ENCODE measurements at places on chromosomes 2 and 18.

- no peak for DNase-seq
Measured at GRCh38 chr2:204479557-204479956, 65.7 kb upstream of the PARD3B start.

DNA sequence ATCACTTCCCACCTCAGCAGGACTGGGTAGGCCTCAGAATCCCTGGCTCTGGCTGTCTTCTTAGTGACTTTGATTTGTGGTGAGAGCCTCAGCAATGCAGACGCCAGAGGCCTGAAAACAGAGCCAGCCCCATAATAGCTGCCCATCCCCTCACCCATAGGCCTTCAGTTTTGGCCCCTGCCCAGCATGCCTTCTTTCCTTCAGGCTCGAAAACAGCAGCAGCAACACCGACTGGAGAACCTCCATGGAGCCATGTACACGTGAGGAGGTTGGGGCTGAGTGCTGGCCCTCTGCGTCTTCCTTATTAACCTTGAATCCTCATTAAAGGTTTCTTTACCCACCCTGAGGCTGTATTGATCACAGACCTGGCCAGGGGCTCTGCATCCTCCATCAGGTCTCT is 1.7 kb downstream of the RNF181 start:
- DNase-seq = no peak

DNA sequence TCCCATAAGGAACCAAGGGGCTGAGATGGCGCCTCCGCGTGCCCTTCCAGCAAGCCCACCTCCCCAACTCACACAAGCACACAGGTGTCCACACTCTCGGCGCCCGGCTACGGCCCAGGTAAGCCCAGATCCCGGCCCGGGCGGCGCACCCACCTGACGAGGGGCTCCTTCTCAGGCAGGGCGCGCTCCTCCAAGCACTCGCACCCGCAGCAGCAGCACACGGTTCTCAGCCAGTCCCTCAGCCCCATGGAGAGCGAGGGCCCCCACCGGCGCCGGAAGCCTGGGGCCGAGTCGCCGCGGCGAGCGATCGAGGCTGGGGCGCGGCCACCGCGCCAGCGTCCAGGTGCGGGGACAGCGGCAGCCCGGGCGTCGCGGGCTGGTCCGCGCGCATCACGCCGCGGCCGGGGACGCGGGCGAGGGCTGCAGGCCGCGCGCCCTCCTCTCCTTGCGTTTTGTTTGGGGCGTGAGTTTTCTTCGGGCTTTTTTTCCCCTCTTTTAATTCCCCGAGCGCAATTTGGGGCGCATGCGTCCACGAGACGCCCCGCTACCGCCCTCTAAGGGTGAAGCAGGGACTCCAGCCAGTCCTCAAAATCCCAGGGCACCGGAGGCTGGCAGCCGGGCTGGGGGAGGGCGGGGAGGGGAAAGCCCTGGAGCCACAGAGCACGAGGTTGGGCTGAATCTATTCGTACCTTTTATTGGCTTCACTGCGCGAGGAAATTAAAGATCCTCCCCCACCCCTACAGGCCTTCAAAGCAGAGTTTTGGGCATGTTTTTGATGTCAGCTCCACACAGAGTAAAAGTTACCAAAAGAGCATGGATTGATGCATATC is at the start of gene MREG:
Gene MREG (minus strand): TSS at position 472 of the 830 bp plus-strand sequence. CDS start 224 bp downstream, at position 248.
- DNase-seq = peak; percentile 86

- DNase-seq = no peak
Measured at GRCh38 chr2:221786297-221786926, 214.3 kb upstream of the EPHA4 start.

- DNase-seq = no peak
Measured at GRCh38 chr2:23058435-23058834, 326.5 kb upstream of the KLHL29 start.

- DNase-seq = no peak
Measured at GRCh38 chr2:128237081-128237534, 81.6 kb downstream of the HS6ST1 start.

GRCh38 chr2:83196225-83196624 is 1262.9 kb downstream of the SUCLG1 start:
- DNase-seq = peak; percentile 26

GRCh38 chr2:44952806-44953498 is 11.4 kb downstream of the SIX3 start:
- no peak for DNase-seq

GRCh38 chr2:8168022-8168717 is 513.7 kb upstream of the ID2 start:
- DNase-seq = no peak

DNA sequence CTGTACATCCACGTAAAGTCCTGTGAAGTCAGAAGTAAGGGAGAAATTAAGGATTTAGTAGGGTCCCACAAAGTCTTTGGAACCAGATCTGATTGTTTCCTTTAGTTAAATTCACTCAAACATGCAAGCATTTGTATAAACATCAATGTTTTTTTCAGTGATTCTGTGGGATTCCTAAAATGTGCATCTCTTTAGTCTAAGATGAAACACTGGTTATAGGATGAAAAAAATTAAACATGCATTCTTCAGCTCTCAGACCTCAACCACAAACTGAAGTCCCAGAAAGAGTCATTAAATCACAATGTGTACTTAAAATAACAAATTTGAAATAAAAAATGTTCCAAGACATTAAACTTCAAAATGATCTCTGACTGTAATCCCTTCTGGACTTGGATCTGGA is 76.5 kb upstream of the APCDD1 start:
- no peak for DNase-seq

- DNase-seq = no peak
Measured at GRCh38 chr18:26210147-26210546, 16.1 kb upstream of the TAF4B start.

- no peak for DNase-seq
Measured at GRCh38 chr2:85269959-85270358, 57.8 kb downstream of the TGOLN2 start.

DNA sequence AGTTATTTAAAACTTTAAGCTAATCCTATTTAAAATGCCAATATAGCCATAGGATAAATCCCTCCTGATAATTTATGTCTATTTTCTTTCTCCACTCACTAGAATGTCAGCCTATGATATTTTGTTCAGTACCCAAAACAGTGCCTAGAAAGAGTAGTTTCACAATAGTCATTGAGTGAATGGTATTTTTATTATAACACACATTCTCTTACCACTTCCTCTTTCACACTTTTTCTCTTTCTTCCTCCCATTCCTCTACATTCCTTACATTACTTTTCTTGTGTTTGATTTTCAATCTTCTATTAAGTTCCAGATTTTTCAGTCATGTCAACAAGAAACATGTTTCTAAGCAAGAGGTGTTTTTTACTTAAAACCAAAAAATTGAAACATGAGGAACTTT is 327.6 kb upstream of the UBE2E3 start:
- DNase-seq = no peak

- DNase-seq = no peak
Measured at GRCh38 chr18:765764-766549, 46.1 kb downstream of the YES1 start.

DNA sequence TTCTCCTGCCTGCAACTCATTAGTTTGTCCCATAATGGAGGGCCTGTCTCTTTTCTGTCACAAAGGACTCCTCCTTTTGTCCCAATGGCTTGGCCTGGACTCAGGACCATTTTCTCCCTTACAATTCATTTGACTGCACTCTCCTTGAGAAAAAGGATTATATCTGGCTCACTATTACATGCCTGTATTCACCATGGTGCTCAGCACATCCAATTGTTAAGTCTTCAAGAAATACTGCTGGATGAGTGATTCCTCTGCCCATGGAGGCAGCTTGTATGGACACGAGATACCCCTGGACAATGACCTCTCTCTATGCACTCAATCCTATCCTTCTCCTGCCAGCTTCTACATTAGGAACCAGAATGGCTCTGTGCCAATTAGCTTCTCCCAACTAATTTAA is 47.0 kb downstream of the CHST9 start:
- DNase-seq = no peak

- peak; percentile 68 for DNase-seq
Measured at GRCh38 chr18:13800505-13801259, 23.3 kb upstream of the MC5R start.

- no peak for DNase-seq
Measured at GRCh38 chr18:58687871-58688308, 16.6 kb downstream of the MALT1 start.

- no peak for DNase-seq
Measured at GRCh38 chr2:172234716-172235691, 132.3 kb upstream of the DLX2 start.

GRCh38 chr18:35060122-35060815 is 19.1 kb downstream of the MAPRE2 start:
- no peak for DNase-seq

GRCh38 chr2:222637067-222637466 is 18.8 kb downstream of the FARSB start:
- DNase-seq = no peak

DNA sequence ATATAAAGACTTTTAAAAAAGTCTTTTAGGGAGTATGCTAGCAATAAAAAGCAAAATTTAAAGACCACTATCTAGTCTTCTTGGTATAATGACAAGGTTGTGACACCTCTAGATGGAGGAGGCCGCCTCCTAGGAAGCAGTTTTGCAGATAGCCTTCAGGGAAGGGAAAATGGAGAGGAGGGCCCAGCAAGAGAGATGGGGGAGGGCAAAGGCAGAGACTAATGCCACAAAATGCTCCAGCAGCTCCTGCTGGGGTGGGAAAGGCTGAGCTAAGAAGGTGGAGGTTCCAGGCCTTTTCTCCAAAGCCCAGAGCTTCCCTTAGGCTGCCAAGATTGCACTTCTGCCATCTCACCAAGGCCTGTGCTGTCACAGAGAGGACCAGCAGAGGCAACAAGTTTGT is 153.9 kb upstream of the THSD7B start:
- DNase-seq = no peak

DNA sequence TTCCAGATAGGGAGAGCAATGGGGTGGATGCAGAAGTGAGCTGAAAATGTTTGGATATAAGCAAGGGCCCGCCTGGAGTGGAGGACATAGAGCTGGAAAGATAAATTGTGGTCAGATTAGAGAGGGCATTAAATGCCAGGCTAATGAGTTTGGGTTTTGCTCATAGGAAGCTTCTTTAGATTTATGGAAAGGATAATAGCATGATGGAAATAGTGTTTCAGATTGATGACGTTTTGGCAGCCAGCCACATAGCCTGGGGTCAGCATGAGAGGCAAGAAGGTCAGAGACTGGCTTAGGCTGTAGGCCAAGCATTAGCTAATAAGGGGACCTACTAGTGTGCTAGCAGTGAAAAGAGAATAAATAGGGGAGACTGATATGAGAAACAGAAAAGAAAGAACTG is 321.6 kb downstream of the STK39 start:
- DNase-seq = no peak

DNA sequence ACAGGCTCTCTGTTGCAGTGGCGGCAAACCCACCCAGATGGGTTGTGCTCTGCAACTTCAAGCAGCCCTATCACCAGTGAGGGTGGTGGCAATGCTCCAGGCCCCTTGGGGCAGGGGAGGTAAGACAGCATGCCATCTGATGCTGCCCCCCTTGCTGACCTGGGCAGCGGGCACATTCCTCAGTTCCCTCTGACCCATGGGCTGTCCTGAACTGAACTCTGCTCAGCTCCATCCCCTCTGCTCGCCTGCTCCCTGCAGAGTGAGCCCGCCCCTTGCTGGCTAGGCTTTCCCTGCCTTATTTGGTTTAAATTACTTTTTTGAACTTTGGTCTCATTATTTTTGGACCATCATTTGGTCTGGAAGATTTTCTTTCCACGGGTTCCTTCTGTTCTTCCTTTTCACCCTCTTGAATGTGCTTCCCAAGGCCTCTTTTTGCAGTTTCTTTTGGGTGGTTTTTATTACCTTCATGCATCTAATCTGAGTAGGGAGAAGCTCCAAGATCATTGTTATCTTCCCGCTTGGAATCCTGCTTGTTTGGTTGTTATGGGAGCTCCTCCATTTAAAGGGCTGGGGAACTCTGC is 565.4 kb downstream of the TNS1 start:
- DNase-seq = no peak

DNA sequence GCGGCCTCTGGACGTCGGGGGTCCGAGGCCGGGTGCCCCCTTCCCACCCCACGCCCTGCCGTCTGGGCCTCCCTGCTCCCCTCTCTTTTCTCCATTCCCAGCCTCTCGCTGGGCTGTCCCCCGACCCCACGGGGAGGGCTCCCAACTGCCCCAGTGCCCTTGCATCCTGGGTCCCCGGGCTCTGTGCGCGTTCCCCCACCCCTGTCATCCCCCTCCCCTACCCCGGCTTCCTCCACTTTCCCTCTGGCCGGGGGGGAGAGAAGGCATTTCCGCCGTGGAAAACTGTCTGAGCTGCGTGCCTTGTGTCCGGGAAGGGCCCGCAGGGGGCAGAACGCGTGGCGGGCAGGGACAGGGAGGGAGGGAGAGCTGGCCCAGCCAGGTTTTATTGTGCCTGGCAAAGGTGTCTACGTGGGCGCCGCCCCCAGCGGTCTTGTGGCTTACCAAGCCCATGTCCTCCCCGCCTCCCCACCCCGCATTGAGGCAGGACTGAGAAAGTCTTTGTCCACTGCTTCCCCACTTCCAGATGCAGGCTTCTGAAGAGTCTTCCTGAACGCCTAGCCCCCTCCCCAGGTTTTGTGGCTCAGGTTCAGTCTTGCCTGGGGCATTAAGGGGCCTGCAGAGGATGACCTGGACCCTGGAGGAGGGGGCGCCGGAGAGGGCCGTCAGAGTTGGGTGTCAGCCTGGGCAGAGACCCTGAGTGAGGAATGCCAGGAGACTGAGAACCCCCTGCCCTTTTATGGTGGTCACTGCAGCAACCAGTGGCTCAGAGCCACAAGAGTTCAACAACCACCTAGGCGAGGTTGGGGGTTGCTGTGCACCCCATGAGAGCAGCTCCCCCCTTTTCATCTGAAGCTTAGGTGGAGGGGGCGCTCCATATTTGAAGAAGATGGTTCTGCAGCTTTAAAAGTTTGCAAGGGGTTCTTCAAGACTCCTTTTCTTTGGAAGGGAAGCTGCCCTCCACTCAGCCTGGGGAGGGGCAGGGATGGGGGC is 1.3 kb downstream of the ITM2C start:
- no peak for DNase-seq

All from renal pelvis (tissue), 12 donors.